ENCODE measurements at places on chromosomes 5 and 9. TPM values are rescaled to one million over a fixed set of nuclear protein-coding genes. Genes with fewer than 3 reads are reported as not detected.

WDR31 gene
- total RNA-seq = 2.1 TPM

DNA sequence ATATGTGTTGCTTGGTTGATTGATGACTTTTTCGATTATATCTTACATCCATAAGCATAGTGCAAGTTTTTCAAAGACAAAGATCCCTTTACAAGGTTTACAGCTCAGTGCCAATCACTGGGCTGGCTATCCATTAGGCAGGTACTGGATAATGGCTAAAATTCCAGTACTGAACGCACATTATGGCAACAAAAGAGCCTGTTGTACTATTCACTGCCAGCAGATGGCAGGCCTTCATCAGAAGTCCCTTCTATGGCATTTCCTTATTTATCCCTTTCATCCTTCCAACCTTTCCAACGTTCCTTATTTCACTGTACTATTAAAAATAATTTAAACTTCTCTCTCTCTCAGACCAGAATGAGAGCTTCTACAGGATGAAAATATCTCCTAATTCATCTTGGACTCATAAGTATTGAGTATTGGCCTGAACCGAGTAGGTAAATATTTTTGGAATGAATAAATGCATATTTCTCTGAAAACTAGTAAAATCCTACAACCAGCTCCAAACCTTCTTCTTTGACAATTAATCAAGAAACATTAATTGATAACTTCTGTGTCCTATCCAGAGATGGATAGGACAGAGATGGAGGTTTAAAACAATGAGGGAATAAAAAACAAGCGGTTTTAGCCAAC is 6.7 kb upstream of the WNT8A start:
- peak; percentile 63 for DNase-seq

- DNase-seq = no peak
Measured at GRCh38 chr5:168710706-168711105, 131.5 kb upstream of the PANK3 start.

DNA sequence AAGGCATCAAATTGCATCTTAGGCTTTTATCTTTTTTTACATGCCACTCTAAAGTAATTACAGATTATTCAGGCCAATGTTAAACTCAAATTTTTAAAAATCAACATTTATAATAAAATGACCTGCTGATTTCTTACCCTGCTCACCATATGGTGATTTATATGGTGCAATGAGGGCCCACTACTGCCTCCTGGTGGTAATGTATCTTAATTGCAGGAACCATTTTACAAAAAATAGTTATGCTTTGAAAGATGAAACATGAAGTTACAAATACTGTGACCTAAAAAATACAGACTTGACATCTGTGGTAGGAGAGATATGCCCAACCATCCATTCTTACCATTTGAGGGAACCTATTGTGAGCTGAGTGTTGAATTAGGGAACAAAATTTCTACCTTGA is 292.6 kb upstream of the TAS2R1 start:
- no peak for DNase-seq

GRCh38 chr9:37424686-37425297 is 2.3 kb downstream of the GRHPR start:
- DNase-seq = no peak

- DNase-seq = no peak
Measured at GRCh38 chr5:165321912-165322311, 1816.5 kb downstream of the MAT2B start.

GRCh38 chr9:8850914-8851313 is 1051.3 kb upstream of the DMAC1 start:
- no peak for DNase-seq
